ENCODE measurements at places on chromosomes 2 and 18.

DNA sequence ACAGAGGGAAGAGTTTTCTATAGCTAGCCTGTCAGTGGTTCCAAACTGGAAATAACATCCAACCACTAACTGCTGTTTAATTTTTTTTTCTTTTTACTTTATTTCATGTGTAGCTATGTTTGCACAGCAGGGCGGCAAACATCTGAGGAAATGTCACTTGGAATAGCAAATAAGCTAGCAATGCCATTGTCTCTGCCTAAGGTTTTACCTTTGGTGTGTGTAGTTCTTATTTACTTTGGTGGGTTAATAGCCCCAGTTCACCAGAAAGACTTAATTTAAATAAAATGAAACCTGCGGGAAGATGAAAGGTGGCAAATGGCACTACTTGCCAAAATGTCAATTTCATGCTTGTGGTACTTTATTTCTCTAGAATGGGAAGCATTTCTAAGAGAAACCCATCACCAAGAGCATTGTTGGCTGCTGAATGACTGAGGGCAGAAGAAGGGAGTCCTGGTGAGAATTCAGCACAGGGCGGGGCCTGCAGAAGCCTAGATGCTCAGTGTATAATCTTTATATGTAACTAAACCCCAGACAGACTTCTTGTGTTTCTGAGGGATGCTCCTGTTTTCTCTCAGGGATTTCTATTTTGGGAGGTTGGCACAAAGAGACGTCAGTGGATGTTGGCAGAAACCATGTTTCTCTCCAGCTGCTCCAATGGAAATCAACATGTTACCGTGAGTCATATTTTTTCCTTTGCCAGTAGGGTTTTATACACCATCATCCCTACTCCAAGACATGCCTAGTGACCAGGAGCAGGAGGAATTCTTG lies 300.4 kb upstream of the NT5C1B start:
- DNase-seq, result no peak

GRCh38 chr18:76928179-76928868 lies 106.0 kb downstream of the ZNF236 start:
- no peak for DNase-seq

- DNase-seq, result no peak
Measured at GRCh38 chr2:112784199-112785189, at the start of gene IL1A. TSS of gene IL1A (minus strand) at chr2:112784493. CDS start at chr2:112783770, 723 bp downstream.

DNA sequence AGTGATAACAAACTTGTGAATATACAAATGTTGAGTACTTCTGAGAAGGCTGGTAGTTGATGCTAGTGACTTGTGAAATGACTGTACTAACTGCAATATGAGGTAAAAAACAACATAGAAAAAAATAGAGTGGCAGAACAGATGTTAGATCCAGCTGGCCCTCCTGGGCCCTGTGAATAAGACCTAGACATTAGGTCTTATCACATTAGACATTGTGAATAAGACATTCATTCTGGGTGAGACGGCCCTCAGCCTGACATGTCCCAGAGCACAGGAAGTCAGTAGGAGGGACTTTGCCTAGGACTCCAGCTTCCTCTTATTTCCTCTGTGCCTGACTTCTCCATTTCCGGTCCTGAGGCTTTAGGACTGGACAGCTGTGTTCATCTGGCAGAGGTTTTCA lies 22.9 kb downstream of the DOK1 start:
- no peak for DNase-seq

DNA sequence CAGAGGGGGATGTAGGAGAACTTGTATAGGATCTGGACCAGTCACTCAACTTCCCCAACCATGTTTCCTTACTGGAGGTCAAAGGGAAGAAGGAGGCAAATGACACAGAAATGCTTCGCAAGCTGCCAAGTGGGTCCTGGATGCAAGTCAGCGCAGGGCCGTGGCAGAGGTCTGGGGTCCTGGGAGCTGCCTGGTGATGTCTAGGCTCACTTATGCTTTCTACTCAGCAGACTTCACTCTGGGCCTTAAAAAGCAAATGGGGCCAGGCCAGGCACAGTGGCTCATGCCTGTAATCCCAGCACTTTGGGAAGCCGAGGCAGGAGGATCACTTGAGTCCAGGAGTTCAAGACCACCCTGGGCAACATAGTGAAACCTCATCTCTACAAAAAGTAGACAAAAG lies 19.9 kb downstream of the HS1BP3 start:
- no peak for DNase-seq

- DNase-seq, result no peak
Measured at GRCh38 chr2:226701052-226701451, 98.6 kb downstream of the IRS1 start.

- DNase-seq, result peak; percentile 78
Measured at GRCh38 chr2:182077448-182078142, 91.9 kb downstream of the PPP1R1C start.

GRCh38 chr2:241036964-241037421 lies 38.6 kb downstream of the SNED1 start:
- DNase-seq, result peak; percentile 37

DNA sequence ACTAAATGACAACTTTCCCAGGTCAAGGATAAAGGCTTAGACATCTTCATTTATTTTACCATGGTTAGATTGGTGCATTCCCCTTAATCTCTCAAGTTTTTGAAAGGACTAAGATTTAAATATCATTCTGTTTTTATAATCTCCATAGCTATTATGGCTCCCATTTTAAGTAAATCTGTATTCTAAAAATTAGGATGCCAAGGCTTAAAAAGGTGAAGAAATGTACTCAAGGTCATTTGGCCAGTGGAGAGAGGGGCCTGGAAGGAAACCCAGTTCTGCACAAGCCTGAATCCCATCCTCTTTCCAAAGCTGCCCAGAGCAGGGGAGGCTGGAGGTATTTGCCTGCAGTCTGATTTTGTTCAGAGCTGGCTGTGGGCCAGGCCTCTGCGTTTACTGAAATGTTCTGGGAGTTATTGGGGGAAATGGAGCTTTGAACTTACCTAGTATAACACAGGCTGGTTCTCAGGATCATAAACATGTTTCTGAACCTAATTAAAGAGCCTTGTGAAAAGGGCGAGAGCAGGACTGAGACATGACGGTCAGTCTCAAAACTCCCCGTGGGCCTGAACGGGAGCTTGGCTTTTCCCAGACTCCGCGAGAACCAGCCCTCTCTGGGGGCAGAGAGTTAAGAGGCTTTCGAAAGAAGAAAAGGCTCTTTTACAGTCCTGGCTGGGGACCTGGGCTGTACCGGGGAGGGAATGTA lies 85.6 kb downstream of the DDX1 start:
- DNase-seq, result no peak

- no peak for DNase-seq
Measured at GRCh38 chr2:132037527-132038178, 124.1 kb downstream of the ANKRD30BL start.

- no peak for DNase-seq
Measured at GRCh38 chr2:226115102-226115831, 684.4 kb downstream of the IRS1 start.
